ENCODE measurements at places on chromosomes 12 and 14.

GRCh38 chr14:89348722-89349121 lies 68.3 kb downstream of the FOXN3 start:
- no peak for DNase-seq

- no peak for DNase-seq
These were observed 54.8 kb upstream of the PTHLH start for GRCh38 chr12:28027328-28027727.

DNA sequence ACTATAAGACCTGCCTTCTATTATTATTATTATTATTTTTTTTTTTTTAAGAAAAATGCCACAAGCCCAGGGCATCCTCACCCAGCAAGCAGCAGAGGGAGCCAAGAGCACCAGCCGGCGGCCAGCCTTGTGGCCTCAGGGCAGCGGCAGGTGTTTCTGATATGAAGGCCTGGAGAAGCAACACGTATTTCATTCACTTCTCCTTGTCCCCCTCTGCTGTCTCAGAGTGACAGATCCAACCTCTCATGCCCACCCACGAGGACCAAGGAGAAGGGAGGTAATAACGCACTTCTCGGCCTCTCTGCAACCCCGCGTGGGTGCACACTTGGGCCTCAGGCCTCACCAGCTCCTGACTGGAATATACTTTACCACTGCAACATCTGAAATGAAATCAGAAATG lies 25.4 kb downstream of the CDC42BPB start:
- DNase-seq = no peak

GRCh38 chr14:95463171-95463901 lies 53.1 kb downstream of the SYNE3 start:
- DNase-seq = no peak
